Umbilical cord (tissue), 2 donors: ENCODE measurements at places on chromosomes 16 and 17.

DNA sequence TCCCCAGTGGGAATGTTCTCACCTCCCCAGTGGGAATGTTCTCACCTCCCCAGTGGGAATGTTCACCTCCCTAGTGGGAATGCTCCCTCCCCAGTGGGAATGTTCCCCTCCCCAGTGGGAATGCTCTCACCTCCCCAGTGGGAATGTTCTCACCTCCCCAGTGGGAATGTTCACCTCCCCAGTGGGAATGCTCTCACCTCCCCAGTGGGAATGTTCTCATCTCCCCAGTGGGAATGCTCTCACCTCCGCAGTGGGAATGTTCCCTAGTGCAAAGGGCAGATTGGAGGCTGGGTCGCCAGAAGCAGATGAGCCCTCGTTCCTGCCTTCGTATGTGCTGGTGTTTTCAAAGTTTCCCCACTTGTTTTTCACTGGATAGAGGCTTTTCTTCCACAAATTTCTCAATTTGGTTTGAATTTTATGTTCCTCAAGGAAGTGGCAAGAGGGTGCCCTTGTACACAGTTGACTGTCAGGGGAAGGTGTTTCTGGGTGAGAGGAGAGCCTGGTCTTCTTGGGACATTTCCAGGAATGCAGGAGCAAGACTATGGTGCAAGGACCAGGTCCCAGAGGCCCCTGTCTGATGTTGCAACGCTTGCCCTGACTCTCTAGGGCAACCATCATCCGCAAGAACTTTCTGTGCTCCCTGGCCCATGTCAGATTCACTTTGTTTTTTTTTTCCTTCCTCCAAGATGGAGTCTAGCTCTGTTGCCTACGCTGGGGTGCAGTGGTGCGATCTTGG is 34.0 kb downstream of the TRARG1 start:
- DNase-seq: no peak

DNA sequence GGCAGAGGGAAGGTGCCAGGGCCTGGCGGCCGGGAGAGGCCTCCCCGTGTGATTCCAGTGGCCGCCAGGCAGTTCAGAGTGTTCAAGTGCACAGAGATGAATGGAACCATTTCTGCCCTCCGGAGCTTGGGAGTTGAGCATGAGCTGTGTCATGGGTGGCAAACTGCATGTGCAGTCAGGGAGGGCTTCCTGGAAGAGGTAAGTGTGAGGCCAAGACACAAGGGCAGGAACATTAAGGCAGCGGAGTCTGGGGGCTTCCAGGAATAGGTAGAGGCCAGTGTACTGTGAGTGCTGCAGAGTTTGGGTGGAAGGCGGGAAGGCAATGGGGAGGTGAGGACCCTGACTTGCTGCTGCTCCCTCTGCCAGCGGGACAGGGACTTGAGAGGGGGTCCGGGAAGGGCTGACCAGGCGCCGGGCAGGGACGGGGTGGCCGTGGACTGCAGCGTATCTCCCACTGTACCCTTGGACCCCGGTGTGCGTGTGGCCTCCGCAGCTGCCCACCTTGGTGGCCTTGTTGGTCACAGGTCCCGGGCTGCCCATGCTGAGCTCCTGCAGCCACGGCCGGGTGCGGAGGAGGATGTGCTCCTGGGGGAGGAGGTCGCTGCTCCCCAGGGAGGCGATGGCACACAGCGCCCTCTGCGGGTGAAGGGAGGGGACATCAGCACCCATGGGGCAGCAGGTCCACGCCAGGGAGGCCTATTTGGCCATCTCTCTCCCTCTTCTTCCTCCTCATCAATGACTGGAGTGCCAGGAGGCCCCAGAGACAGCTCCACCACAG is 7.5 kb upstream of the CEP131 start:
- DNase-seq: no peak

GRCh38 chr16:24731722-24732419 is 2.4 kb downstream of the TNRC6A start:
- DNase-seq: no peak

GRCh38 chr17:58324056-58324408 is 4.6 kb downstream of the TSPOAP1 start:
- DNase-seq: no peak

- DNase-seq: peak; percentile 65
These were observed 104.7 kb downstream of the PITPNC1 start for GRCh38 chr17:67481808-67482207.

DNA sequence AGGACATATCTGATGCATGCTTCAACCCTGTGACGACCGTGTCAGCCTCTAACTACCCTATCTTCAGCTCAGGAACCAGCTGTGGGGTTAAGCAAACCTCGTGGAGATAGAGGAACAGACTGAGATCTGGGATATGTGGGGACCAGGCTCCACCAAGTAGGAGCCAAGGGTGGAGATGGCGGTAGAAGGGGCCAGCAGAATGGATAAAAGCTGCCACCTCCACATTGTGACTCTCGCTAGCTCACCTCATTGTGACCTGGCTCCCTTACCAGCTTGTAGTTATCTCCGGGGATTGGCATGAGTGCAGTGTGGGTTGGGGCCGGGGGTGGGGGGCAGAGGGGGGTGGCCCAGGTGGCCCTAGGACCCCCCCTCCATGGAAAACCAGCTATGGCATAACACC is at the start of gene SPEM2:
TSS of gene SPEM2 (plus strand) at position 301 of the 400 bp plus-strand sequence. CDS start at position 374, 73 bp downstream.
- DNase-seq: no peak

DNA sequence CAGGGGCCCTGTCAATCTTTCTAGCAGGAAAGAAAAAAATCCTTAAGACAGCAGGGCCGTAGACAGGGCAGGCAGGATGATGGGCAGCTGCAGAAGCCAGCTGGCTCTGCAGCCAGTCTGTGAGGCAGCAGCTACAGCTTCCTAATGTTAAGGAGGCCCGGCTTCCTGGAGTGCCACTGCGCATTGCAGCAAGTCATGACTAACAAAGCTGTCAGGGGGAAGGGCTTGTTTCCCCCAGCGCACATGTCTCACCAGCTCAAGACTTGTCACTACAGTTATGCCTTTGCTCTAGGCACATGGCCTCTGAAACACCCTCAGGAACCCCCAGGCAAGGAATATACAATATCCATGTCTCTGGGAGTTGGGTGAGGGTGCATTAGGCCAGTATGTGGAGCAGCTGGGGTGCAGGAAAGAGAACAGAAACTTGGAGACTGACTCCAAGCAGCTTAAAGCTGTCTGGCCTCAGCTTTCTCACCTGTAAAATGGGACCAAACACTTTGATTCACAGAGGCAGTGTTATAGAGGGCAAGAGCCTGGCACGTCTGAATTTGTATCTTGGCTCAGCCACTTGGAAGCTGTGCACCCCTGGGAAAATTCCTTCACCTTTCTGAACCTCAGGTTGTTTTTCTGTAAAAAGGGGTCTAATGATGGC is 220.0 kb downstream of the HAPSTR1 start:
- DNase-seq: peak; percentile 28

DNA sequence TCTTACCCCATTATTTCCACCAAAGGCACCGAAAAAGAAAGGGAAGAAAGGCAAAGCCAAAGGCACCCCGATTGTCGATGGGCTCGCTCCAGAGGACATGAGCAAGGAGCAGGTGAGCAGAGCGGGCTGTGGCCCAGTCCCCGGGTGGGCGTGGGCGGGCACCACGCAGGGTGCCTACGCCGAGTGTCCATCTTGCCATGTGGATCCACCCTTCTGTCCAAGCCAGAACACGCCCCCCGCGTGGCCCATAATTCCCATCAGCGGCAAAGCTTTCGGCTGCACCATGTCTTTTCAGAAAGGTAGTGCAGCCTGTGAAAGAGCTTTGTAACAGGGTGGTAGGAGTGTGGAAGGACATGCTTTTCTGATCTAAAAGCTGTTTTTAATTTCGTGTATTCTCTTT is 8.4 kb upstream of the DBNDD1 start:
- no peak for DNase-seq

GRCh38 chr17:30421592-30421991 is 42.9 kb downstream of the CPD start:
- peak; percentile 43 for DNase-seq

GRCh38 chr16:4101421-4102219 is 14.6 kb downstream of the ADCY9 start:
- DNase-seq: no peak

DNA sequence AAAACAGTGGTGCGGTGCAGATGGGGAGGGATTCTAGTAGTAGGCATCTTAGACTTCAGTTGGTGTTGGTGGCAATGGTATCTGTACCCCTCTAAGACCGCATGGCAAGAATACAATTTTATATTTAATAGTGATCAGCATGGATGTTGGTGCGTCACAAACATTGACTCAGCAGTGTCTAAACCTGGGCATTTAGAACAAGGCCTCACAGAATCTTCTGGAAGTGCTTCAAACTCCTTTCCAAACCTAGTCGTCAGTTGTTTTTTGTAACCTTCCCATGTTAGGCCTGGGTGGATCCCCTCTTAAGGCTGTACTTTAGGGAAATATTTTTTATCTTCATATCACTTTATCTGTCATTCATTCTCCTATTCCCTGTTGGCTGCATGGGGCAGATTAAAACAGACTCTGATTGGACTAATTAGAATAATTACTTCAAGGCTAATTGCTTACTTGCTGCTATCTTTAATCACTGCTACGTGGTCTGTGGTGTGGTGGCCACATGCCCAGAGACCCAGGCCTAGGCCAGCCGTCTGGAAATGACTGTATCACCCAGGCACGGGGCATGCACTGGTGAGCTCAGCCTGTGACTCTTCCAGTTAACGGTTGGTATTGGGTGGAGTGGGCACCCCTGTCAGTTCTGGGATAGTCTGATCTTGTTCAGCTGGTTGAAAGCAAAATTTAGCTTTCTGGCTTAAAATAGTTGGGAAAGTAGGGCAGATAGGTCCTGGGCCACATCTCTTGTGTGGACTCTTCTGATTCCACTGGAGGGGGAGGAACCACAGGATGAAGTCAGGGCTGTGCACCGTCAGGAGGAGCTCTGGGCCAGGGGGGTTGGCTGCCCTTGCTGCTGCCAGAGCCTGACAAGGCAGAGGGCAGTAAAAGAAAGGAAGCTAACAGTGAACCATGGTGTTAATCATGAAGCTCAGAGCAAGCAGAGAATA is 4.5 kb downstream of the ALKBH5 start:
- peak; percentile 62 for DNase-seq

DNA sequence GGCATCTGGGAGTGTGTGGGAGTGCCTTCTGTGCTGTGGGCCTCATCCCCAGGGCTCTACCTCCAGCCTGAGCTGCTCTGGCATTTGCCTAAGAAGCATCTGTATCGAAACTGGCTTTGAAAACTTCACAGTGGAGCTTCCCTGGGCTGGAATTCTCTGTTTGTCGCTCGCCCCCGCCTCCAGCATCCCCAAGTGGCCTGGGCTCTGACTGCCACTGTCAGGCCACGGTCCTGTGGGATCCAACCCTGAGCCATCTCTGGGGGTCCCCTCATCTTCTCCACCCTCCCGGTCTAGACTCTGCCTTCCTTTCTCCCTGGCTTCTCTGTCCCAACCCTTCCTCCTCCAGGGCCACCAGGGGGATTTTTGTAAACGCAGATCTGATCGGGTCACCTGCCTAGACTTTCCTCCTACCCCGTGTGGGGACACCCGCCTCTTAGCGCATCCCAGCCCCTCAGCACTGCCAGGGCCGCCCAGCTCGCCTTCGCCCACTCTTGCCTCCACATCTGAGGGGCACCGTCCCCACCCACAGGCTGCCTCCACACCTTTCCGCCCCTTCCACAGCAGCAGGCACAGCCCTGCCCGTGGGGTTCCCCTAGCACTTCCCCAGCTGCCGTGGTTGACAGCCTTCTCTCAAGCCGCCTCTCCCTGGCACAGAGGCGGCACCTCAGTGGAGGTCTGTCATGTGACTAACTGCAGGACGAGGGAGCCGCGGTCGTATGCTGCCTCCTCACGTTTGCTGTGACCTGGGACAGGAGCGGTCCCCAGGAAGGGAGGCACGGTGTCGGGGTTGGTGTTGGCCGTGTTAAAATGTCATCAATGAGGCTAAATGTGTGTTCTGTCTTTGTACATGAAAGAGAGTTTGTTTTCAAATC is 12.0 kb downstream of the TBC1D24 start:
- DNase-seq: no peak
